Type B pancreatic cell (in vitro differentiated cells): ENCODE measurements at places on chromosomes 2 and 18.

DNA sequence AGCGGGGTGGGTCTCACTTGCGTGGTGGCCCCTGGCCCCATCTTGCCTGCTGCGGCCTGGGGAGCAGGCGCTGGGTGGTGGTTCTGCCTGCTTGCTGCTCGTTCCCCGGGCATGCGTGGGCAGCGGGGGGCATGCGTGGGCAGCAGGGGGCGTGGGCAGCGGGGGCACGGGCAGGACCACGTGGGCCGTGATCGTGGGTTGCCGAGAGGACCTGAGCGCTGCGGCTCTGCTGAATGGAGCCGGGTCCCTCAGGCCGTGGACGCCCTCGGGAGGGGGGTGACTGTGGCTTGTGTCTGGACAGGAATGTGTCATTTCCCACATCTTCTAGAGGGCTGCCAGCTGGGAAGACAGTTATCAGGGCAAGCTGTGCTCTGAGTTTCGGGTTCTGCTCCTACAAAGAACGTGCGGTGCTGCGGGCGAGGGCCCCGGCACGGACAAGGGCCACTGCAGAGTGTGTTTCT lies 8.3 kb upstream of the GAL3ST2 start:
- peaks cover 26% of the 10 kb centered on the region for H3K4me1 ChIP-seq
- no peak overlapping the region for H3K4me3 ChIP-seq
- DNase-seq = peak; percentile 64
- H3K27ac ChIP-seq = no peak overlapping the region
- no peaks in the 10 kb centered on the region for H3K27me3 ChIP-seq
- no peaks in the 10 kb centered on the region for H3K36me3 ChIP-seq

GRCh38 chr18:9743200-9744016 lies 35.3 kb downstream of the RAB31 start:
- no peaks in the 10 kb centered on the region for H3K36me3 ChIP-seq
- H3K4me1 ChIP-seq = peaks cover 16% of the 10 kb centered on the region
- H3K27me3 ChIP-seq = peaks cover 3% of the 10 kb centered on the region
- no peak overlapping the region for H3K27ac ChIP-seq
- H3K4me3 ChIP-seq = no peak overlapping the region

DNA sequence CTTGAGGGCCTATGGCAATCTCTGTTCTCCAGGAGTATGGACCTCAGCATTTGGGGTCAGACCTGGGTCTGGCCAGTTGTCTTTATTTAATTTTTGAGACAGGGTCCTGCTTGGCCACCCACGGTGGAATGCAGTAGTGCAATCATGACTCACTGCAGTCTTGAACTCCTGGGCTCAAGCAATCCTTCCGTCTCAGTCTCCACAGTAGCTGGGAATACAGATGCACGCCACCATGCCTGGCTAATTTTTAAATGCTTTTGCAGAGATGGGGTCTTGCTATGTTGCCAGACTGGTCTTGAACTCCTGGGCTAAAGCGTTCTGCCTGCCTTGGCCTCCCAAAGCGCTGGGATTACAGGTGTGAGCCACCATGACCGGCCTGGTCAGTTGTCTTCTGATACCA lies 46.4 kb upstream of the INHBB start:
- H3K27me3 ChIP-seq = peaks cover 2% of the 10 kb centered on the region
- peaks cover 5% of the 10 kb centered on the region for H3K4me1 ChIP-seq
- peaks cover 35% of the 10 kb centered on the region for H3K36me3 ChIP-seq
- H3K27ac ChIP-seq = no peak overlapping the region

GRCh38 chr2:232876161-232876977 lies 6.3 kb downstream of the SNORC start:
- H3K4me3 ChIP-seq = peak overlapping the region; percentile 77
- peaks cover 15% of the 10 kb centered on the region for H3K27me3 ChIP-seq
- no peak overlapping the region for H3K27ac ChIP-seq
- no peaks in the 10 kb centered on the region for H3K36me3 ChIP-seq
- peaks cover 4% of the 10 kb centered on the region for H3K4me1 ChIP-seq
- DNase-seq = no peak

- H3K36me3 ChIP-seq = no peaks in the 10 kb centered on the region
- H3K4me3 ChIP-seq = no peak overlapping the region
- H3K27me3 ChIP-seq = no peaks in the 10 kb centered on the region
Observed at GRCh38 chr2:142957144-142957543, 79.7 kb downstream of the KYNU start.

DNA sequence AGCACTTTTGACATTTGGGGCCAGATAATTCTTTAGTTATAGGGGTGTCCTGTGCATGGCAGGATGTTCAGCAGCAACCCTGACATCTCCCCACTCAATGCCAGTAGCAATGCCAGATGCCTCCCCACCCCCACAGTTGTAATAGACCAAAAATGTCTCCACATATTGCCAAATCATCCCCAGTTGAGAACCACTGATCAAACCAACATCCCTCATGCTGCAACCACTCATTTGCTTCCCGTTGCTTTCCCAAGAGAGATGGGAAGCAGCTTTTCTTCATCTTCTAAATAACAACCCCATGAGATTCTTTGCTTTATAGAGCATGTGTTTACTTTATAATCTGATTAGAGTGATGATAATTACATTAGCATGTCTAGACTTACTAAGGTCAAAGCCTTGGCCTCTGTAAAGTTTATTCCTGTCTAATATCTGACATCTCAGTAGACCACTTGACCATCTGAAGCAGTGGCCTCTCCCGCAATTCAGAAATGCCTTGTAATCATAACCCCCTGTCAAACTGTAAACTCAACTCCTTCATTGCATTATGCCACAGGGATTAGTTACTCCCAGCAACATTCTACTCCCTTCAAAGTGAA lies 28.7 kb upstream of the C1D start:
- no peak overlapping the region for H3K4me3 ChIP-seq
- DNase-seq = no peak
- H3K36me3 ChIP-seq = no peaks in the 10 kb centered on the region
- no peaks in the 10 kb centered on the region for H3K27me3 ChIP-seq
- no peak overlapping the region for H3K27ac ChIP-seq
- H3K4me1 ChIP-seq = no peaks in the 10 kb centered on the region

DNA sequence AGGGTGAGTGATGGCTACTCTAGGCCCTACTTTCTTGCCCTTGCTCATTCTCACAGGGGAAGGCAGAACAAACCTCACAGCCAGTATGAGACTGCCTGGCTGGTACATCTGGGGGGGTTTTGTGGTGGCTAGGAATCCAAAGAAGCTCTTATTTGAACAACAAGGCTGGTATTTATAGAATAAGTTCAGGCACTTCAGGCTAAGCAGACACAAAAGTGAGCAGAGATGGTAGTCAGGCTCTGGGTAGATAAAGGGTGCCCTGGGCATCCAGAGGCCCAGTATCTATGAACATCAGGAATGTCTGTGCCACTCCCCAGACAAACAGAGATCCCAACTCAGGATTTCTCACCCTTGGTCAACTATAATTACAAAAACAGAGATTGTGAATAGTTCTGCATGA lies 57.2 kb upstream of the RTN4 start:
- H3K27ac ChIP-seq = no peak overlapping the region
- no peaks in the 10 kb centered on the region for H3K27me3 ChIP-seq
- no peak for DNase-seq
- H3K36me3 ChIP-seq = no peaks in the 10 kb centered on the region
- H3K4me3 ChIP-seq = no peak overlapping the region

- no peak for DNase-seq
- peak overlapping the region; percentile 95 for H3K27ac ChIP-seq
- no peaks in the 10 kb centered on the region for H3K27me3 ChIP-seq
- peak overlapping the region; percentile 11 for H3K4me3 ChIP-seq
- peaks cover 17% of the 10 kb centered on the region for H3K36me3 ChIP-seq
Observed at GRCh38 chr2:241762933-241763369, 13.7 kb upstream of the GAL3ST2 start.

- peaks cover 15% of the 10 kb centered on the region for H3K36me3 ChIP-seq
- no peaks in the 10 kb centered on the region for H3K27me3 ChIP-seq
- H3K4me3 ChIP-seq = no peak overlapping the region
- no peak overlapping the region for H3K27ac ChIP-seq
- no peaks in the 10 kb centered on the region for H3K4me1 ChIP-seq
Observed at GRCh38 chr2:9467687-9468086, 6.7 kb upstream of the IAH1 start.

DNA sequence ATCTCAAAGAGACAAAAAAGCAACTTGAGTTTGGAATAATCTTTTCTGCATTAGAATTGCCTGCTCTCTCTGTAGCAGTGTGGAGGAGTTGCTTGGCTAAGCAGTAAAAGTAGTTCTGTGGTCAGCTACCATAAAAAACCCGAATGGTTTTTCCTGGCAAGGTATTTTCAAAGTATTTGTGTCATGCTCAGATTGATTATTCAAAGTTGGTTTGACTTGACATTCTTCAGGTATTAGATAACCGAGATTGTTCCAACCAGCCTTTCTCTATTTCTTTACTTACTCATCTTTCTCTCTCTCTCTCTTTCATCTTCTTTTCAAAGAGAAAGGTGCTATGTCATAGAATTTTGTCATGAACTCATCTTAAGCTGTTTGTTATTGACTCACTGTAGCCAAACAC lies 404.9 kb downstream of the CPS1 start:
- no peak overlapping the region for H3K27ac ChIP-seq
- no peak for DNase-seq
- no peaks in the 10 kb centered on the region for H3K4me1 ChIP-seq
- H3K36me3 ChIP-seq = no peaks in the 10 kb centered on the region
- H3K4me3 ChIP-seq = no peak overlapping the region

- DNase-seq = no peak
- no peaks in the 10 kb centered on the region for H3K36me3 ChIP-seq
- no peak overlapping the region for H3K27ac ChIP-seq
Observed at GRCh38 chr2:219737270-219737691, 109.9 kb downstream of the SLC4A3 start.

DNA sequence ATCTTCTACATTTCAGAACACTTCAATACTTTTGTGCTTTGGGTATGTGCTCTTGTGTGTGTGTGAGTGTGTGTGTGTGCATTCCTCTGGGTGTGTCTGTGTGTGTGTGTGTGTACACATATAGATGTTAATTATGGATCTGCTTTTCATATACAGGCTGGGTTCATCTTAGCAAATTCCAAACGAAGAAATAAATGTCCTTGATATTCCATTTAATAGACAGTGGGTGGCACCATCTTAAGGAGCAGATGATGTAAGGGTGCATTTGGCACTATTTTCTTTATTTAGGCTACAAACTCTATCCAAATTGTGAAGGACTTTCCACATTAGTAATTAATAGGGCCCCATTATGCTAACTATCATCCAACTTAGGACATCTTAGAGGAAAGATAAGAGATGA lies 425.8 kb upstream of the POU3F3 start:
- H3K27me3 ChIP-seq = peaks cover 36% of the 10 kb centered on the region
- H3K4me3 ChIP-seq = no peak overlapping the region
- no peak overlapping the region for H3K27ac ChIP-seq

- H3K4me1 ChIP-seq = peaks cover 37% of the 10 kb centered on the region
- H3K36me3 ChIP-seq = no peaks in the 10 kb centered on the region
- no peak overlapping the region for H3K27ac ChIP-seq
- no peak overlapping the region for H3K4me3 ChIP-seq
- no peak for DNase-seq
Observed at GRCh38 chr18:55422456-55423180, 165.4 kb downstream of the TCF4 start.

DNA sequence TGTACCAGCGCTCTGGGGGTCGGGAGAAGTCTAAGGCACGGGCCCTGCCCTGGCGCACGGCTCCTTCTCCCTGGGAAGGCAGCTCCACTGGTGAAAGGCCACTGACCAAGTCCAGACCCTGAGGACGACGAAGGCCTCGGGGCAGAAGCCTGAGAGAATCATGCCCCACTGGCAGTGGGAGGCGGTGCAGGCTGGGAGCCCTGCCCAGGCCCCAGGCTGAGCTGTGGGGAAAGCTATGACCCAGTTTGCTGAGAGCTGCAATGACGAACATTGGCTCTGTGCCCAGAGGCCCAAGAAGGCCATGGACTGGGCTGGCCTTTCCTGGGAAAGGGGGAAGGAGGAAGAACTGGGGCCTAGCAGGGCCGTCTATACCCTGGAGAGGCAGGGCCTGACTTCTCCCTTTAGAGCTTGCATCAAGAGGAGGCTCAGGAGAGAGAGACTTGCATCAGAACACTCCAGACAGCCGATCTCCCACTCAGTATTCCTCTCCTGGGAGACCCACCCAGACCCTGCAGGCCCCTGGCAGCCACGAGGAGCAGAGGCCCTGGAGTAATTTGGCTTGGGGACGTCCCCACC lies 32.9 kb downstream of the HS1BP3 start:
- peaks cover 35% of the 10 kb centered on the region for H3K4me1 ChIP-seq
- peaks cover 6% of the 10 kb centered on the region for H3K36me3 ChIP-seq
- H3K27ac ChIP-seq = peak overlapping the region; percentile 76
- H3K27me3 ChIP-seq = no peaks in the 10 kb centered on the region

DNA sequence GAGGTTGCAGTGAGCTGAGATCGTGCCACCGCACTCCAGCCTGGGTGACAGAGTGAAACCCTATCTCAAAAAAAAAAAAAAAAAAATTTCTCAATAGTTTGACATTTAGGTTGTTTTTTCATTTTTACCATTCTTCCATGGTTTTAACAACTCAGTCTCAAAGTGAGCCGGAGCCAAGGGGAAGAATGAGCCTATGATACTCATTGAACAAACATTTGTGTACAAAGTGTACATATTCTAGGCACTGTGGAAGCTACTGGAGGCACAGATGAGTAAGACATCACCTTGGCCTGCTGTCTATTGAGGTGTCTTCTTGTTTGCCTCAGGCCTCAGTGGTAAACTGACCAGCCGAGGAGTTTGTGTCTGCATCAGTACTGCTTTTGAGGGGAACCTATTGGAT lies 21.9 kb downstream of the CENPO start:
- H3K27ac ChIP-seq = no peak overlapping the region
- H3K4me3 ChIP-seq = no peak overlapping the region
- peaks cover 37% of the 10 kb centered on the region for H3K36me3 ChIP-seq
- no peaks in the 10 kb centered on the region for H3K27me3 ChIP-seq

DNA sequence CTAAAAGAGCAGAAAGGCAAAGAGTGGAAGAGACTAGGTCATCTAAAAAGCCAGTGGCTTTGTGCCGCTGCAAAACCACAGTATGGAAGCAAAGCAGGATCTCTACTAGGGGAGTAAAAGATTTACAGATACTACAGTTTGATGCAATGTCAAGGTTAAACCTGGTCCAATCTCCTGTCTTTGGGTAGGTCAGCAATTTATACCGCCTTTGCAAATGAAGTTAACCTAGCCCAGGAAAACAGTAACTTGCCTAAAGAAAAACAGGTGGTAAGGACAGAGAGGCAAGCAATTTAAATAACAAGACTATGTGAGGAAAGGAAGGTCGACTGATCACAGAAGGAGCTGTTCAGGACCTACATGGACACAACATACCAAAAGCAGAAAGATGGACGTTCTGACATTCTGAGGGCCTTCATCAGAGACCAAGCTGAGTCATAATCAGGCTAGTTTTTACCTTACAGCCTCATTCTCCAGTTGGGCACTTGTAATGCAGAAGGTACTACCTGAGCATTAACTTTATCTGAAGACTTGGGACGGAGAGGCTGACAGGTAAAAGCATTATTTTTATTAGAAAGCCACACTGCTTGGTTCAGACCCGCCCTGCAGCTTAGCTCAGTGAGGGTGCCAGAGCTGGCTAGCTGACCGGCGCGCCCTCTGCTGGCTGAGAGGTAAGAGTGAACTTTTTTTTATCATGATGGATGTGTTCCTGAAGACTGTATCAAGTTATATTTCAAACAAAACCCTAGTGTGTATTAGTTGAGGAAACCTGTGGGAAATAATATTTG lies 15.9 kb downstream of the CDKL4 start:
- no peaks in the 10 kb centered on the region for H3K27me3 ChIP-seq
- DNase-seq = peak; percentile 79
- no peaks in the 10 kb centered on the region for H3K36me3 ChIP-seq
- peaks cover 17% of the 10 kb centered on the region for H3K4me1 ChIP-seq
- peak overlapping the region; percentile 18 for H3K27ac ChIP-seq
- H3K4me3 ChIP-seq = peak overlapping the region; percentile 63

- H3K36me3 ChIP-seq = no peaks in the 10 kb centered on the region
- H3K27ac ChIP-seq = no peak overlapping the region
- no peaks in the 10 kb centered on the region for H3K27me3 ChIP-seq
- H3K4me3 ChIP-seq = no peak overlapping the region
- peaks cover 6% of the 10 kb centered on the region for H3K4me1 ChIP-seq
- DNase-seq = peak; percentile 62
Observed at GRCh38 chr2:30708491-30709290, 98.6 kb downstream of the CAPN13 start.
